ENCODE measurements at places on chromosomes 1 and 21. TPM values are rescaled to one million over a fixed set of nuclear protein-coding genes. Genes with fewer than 3 reads are reported as not detected.

DNA sequence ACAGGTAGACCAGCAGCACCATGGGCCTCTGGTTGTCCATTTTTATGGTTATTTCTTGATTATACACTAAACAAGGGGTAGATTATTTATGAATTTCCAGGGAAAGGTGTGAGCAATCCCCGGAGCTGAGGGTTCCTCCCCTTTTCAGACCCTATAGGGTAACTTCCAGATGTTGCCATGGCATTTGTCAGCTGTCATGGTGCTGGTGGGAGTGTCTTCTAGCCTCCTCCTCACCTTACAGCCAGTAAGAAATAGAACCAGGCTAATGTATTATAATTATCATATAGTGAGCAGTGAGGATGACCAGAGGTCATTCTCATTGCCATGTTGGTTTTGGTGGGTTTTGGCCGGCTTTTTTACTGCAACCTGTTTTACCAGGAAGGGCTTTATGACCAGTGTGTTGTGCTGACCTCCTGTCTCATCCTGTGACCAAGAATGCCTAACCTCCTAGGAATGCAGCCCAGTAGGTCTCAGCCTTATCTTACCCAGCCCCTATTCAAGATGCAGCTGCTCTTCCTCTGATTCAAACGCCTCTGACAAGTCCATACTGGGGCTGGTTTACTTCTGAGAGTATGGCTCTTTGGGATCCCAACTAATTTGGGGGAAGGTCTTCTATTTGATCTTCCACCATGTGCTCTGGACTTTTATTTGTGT is 13.5 kb upstream of the TINAGL1 start:
- H3K36me3 ChIP-seq, result no peaks in the 10 kb centered on the region
- H3K27ac ChIP-seq, result no peak overlapping the region
- peaks cover 25% of the 10 kb centered on the region for H3K27me3 ChIP-seq
- H3K4me3 ChIP-seq, result no peak overlapping the region
- no peaks in the 10 kb centered on the region for H3K4me1 ChIP-seq

DNA sequence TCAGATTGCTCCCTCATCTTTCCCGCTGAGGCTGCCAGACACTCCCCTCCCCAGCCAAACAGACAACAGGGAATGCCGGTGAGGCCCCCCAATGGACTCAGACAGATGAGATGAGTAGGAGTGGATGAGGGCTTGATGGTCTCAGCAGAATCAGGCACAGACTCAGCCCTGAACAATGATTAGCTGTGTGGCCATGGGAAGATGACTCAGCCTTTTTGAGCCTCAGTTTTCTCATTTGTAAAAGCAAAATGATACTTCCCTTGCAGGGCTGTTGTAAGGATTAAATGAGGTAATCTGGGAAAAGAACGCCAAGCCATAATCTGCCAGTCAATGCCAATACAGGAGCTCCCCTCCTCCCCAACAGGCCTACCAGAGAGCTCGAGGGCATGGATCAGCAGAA is 12.4 kb downstream of the C1orf198 start:
- peaks cover 3% of the 10 kb centered on the region for H3K4me1 ChIP-seq
- DNase-seq, result no peak
- no peaks in the 10 kb centered on the region for H3K27me3 ChIP-seq
- no peak overlapping the region for H3K4me3 ChIP-seq
- no peak overlapping the region for H3K27ac ChIP-seq
- H3K36me3 ChIP-seq, result no peaks in the 10 kb centered on the region

GRCh38 chr21:38596264-38597042 is 98.2 kb upstream of the ERG start:
- H3K27ac ChIP-seq, result no peak overlapping the region
- no peaks in the 10 kb centered on the region for H3K4me1 ChIP-seq
- no peaks in the 10 kb centered on the region for H3K36me3 ChIP-seq
- H3K4me3 ChIP-seq, result no peak overlapping the region
- no peak for DNase-seq
- peaks cover 2% of the 10 kb centered on the region for H3K27me3 ChIP-seq

DNA sequence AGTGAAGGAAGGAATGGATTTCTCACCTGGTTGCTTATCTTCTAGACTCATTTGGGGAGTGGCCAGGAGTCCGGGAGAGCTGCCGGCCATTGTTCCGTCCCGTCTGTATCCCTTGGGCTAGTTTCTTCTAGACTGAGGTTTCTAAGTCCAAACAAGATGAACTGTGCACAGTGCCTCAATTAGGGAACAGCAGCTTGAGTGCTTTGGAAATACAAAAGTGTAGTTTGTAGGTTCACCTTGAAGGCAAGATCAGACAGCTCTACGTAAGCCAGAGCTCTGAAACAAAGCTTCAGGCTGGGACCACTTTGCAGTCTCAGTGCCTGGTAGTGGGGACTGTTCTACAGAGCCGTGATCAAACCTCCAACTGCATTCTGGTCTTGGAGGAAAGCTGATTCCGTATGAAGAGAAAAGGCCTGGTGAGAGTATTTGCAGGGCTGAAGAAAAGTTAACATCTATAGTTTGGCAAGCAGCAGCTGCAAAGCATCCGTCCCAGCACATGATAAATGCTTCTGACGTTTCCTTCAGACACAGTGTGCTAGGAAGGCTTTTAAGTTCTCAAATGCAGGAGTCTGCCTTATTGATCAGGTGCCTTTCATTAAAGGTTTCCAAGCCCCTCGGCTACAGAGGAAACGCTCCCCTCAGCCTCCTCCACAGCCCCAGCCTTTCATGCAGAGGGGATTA is 432.8 kb downstream of the KIF26B start:
- no peak overlapping the region for H3K27ac ChIP-seq
- H3K27me3 ChIP-seq, result no peaks in the 10 kb centered on the region
- H3K4me3 ChIP-seq, result no peak overlapping the region
- no peaks in the 10 kb centered on the region for H3K36me3 ChIP-seq

DNA sequence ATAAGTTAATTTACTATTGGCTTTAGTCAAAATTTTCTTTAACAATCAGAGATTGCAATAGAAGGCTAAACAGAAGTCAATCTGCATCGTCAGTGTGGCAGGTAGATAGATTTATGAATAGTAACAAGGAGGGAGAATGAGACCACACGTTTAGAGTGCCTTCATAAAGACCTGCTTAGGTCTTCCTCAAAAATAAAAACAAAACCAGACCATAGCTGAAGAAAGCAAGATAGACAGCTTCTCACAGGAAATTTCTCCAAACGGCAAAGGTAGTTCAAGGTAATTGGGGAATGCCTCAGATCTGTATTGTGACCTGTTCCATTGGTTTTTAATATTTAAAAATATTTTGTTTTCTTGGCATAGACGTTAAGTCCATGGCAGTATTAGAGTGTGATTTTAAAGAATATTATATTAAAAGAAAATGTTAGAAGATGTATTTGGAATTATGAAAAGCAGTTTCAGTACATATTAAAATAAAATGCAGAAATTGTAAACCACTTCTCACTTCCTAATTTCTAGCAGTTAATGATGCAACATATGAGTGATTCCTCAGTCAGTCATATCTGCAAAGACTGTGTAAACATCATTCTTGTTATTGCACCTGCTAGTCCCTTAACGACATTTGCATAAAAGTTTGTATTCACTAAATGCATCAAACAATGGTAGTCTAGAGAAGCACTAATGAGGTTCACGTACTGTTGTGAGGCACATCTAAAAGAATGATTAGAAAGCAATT is 278.0 kb downstream of the HLX start:
- H3K36me3 ChIP-seq, result no peaks in the 10 kb centered on the region
- H3K4me1 ChIP-seq, result no peaks in the 10 kb centered on the region
- DNase-seq, result no peak
- H3K27me3 ChIP-seq, result no peaks in the 10 kb centered on the region
- H3K27ac ChIP-seq, result no peak overlapping the region

- H3K27me3 ChIP-seq, result peaks cover 3% of the 10 kb centered on the region
- H3K4me3 ChIP-seq, result no peak overlapping the region
- no peaks in the 10 kb centered on the region for H3K36me3 ChIP-seq
- H3K4me1 ChIP-seq, result peaks cover 4% of the 10 kb centered on the region
These were observed 17.9 kb upstream of the ZNF281 start for GRCh38 chr1:200427744-200428143.

- DNase-seq, result no peak
- H3K4me1 ChIP-seq, result no peaks in the 10 kb centered on the region
- H3K27ac ChIP-seq, result no peak overlapping the region
- H3K4me3 ChIP-seq, result no peak overlapping the region
These were observed 132.4 kb downstream of the DSCAM start for GRCh38 chr21:40714536-40714935.

- no peak overlapping the region for H3K4me3 ChIP-seq
- no peaks in the 10 kb centered on the region for H3K36me3 ChIP-seq
- no peak overlapping the region for H3K27ac ChIP-seq
- H3K27me3 ChIP-seq, result peaks cover 12% of the 10 kb centered on the region
- no peak for DNase-seq
These were observed 324.9 kb upstream of the SNX7 start for GRCh38 chr1:98336472-98337083.

DNA sequence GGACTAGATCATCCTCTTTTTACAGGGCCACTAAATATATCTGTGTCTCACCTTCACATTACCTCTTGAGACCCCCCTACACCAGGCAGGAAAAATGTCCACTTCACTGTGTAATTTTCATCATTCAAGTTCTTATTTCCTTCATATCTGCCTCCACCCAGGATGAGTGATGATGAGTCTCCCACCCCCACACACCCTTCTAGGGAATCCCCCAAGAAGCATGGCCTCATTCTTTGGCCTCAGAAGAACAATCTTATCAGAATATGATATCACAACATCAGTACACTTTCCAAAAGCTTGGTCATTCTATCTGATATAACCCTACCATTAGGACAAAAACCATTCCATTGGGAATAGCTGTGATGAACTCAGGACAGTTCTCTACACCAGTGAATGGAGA is 170.3 kb upstream of the DUSP10 start:
- no peaks in the 10 kb centered on the region for H3K36me3 ChIP-seq
- DNase-seq, result no peak
- peaks cover 6% of the 10 kb centered on the region for H3K27me3 ChIP-seq
- H3K27ac ChIP-seq, result no peak overlapping the region
- peaks cover 2% of the 10 kb centered on the region for H3K4me1 ChIP-seq

GRCh38 chr1:228849011-228849541 is 113.8 kb downstream of the RHOU start:
- peaks cover 5% of the 10 kb centered on the region for H3K27me3 ChIP-seq
- no peak overlapping the region for H3K27ac ChIP-seq
- no peak for DNase-seq
- H3K4me1 ChIP-seq, result no peaks in the 10 kb centered on the region

Gene MAP1LC3C
- total RNA-seq, result not detected

Gene PCP4L1
- total RNA-seq, result 0.28 TPM

Gene CACNA1E
- total RNA-seq, result not detected

- peaks cover 17% of the 10 kb centered on the region for H3K36me3 ChIP-seq
- H3K4me3 ChIP-seq, result no peak overlapping the region
- peaks cover 48% of the 10 kb centered on the region for H3K4me1 ChIP-seq
- no peaks in the 10 kb centered on the region for H3K27me3 ChIP-seq
- no peak for DNase-seq
These were observed 16.8 kb downstream of the SZRD1 start for GRCh38 chr1:16383888-16384287.

- DNase-seq, result no peak
- no peaks in the 10 kb centered on the region for H3K4me1 ChIP-seq
- no peaks in the 10 kb centered on the region for H3K36me3 ChIP-seq
- H3K4me3 ChIP-seq, result no peak overlapping the region
These were observed 18.1 kb downstream of the KCND3 start for GRCh38 chr1:111971396-111971795.

Gene CYP4B1
- total RNA-seq, result not detected

- no peak overlapping the region for H3K27ac ChIP-seq
- peaks cover 5% of the 10 kb centered on the region for H3K4me1 ChIP-seq
- H3K36me3 ChIP-seq, result peaks cover 6% of the 10 kb centered on the region
- no peak overlapping the region for H3K4me3 ChIP-seq
- no peak for DNase-seq
These were observed 19.2 kb downstream of the SLC19A2 start for GRCh38 chr1:169466259-169467230.

DNA sequence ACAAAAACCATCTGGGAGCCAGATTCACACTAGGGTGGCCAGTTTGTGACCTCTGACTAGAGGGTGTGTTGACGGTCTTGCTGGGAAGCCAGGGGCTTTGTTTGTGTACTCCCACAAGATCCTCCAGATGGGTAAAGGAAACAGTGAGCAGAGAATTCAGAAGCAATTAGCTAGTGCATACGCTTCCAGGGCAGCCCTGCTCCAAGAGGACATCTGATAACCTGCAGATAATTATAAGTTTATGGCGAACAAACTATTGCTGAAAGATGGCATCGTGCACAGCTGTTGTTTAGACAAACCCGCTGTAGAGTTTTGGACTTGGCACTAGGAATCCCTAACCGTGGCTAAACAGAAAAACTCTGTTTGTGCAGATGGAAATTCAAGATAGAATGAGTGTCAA is 326.4 kb downstream of the TGFB2 start:
- H3K27me3 ChIP-seq, result no peaks in the 10 kb centered on the region
- no peak overlapping the region for H3K27ac ChIP-seq
- no peaks in the 10 kb centered on the region for H3K4me1 ChIP-seq
- no peak for DNase-seq

DNA sequence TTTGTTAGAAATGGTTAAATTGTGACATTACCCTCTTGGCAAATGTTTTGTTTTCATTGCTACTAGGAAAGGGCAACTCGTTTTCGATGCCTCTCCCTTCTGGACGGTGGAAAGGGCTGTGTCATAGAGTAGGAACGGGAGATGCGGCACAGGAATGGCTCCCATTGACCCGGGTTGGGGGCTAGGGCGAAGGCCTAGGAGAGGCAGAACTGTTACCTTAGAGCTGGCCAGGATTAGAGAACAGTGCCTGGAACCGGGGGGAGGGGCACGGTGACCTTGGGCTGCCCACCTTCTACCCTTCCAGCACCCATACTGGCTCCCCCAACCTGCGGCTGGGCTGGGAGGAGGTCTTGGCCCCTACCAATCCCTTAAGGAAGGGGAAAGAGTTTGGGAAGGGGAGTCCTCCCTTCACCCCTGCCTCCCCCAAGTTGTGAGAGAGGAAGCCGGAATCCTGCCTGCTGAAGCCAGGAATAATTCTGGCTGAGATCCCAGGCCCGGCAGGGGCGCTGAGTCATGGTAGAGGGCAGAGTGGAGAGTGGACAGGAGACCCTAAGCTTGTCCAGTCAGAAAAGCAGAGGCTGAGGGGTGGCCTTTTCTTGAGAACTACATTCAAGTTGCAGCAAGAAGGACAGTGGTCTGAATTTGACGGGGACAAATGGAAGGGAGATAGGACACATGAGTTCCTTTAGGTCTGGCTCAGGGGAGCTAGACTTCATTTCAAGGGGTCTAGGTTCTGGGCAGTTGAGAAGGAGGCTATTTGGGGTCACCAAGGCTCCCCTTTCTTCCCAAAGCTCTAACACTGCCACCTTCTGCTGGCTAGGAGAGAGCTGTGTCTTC is 8.2 kb downstream of the LMNA start:
- peaks cover 83% of the 10 kb centered on the region for H3K4me1 ChIP-seq

- no peak for DNase-seq
- H3K27ac ChIP-seq, result no peak overlapping the region
- no peaks in the 10 kb centered on the region for H3K27me3 ChIP-seq
- H3K4me3 ChIP-seq, result no peak overlapping the region
These were observed 159.6 kb downstream of the NFIA start for GRCh38 chr1:61241973-61242381.
